ENCODE measurements at places on chromosomes 7 and 10.

DNA sequence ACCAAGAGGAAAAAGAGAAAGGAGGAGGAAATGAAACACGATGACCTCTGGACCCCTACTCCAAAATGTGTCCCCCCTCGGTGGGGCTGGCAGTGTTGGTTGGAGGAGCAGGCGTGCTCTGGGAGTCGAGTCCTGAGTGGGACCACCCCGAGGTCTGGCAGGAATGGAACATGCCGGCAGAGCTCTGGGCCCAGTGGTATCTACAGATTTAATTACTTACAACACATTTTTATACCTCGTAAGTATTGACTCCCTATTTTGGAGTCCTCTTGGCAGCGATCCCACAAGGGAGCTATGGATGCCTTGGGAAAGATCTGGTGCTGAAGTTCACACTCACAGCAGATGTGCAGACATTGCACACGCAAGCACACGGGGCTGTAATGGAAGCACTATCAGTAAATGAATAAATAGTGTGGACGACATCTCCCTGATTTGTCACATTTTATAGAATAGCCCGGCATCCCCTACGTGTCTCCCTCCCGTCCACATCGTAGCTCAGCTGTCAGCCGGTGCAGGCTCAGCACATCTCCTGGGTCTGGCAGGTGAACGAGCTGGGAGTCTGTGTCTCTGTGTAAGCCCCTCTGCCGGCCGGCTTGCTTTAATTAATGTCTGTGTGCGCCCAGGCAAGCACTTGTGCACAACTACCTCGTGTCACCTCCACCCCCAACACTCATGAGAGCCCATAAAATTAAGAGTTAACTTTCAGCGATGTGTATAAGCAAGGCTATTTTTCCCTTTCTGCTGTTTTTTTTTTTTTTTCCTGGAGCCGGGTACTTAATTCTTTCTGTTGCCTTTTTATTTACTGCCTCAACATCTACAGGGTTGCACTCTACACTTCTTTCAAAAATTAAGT is 603.2 kb downstream of the LRMDA start:
- no peak for DNase-seq

DNA sequence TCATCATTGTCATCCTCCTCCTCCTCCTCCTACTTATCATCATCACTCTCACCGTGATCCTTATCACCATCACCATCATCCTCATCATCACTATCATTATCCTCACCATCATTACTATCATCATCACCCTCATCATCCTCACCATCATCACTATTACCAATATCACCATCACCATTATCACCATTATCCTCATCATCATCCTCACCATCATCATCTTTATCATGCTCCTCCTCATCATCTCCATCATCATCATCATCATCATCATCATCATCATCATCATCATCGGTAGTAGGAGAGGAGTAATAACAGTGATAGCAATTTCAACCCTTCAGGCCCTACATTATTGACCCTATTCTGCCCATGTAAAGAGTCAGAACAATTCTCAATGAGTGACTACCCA is 345.9 kb upstream of the ZNF32 start:
- no peak for DNase-seq

DNA sequence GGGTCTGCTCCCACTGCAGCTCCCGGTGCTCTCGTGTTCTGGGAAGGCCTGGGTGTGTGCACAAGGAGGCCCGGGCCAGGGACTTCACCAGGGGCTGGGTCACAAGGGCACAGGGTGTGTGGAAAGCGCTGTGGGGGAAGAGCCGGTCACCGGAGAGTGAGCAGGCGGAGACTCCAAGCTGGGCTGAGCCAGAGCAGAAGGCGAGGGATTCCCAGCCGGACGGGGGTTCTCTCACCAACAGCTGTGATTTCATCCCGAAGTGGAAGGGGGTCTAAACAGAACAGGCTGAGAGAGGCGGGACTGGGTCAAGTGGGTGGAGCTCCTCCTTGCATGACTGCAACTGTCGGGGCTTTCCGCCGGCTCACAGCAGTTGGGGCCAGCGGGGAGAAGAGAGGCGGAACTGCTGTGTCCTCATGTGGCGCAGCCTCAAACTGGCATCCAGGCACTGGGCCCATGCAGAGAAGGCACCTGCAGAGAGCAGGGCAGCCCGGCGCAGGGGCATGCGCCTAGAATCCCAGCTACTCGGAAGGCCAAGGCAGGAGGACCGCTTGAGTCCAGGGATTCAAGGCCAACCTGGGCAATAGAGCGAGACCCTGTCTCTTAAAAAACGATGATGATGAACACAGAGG is 7.6 kb upstream of the ORAI2 start:
- DNase-seq = peak; percentile 53

GRCh38 chr7:38066391-38066790 is 111.7 kb upstream of the STARD3NL start:
- no peak for DNase-seq

GRCh38 chr7:137160236-137160635 is 183.3 kb downstream of the PTN start:
- no peak for DNase-seq
